Stimulated activated memory B cell treated with anti-CD40 and anti-IgM and Interleukin-4, amounts not matched to agents 10 μg/mL and 1 μg/mL and 100 μg/mL, for 72 hours (primary cell): ENCODE measurements at places on chromosomes 4 and X.

- H3K4me3 ChIP-seq = no peak overlapping the region
- H3K27me3 ChIP-seq = no peaks in the 10 kb centered on the region
- H3K4me1 ChIP-seq = no peaks in the 10 kb centered on the region
- H3K36me3 ChIP-seq = no peaks in the 10 kb centered on the region
Measured at GRCh38 chr4:30832639-30833038, 112.5 kb downstream of the PCDH7 start.

- no peaks in the 10 kb centered on the region for H3K36me3 ChIP-seq
- ATAC-seq = no peak
- no peak overlapping the region for H3K4me3 ChIP-seq
- no peaks in the 10 kb centered on the region for H3K27me3 ChIP-seq
Measured at GRCh38 chrX:114798907-114799306, 215.0 kb downstream of the HTR2C start.

GRCh38 chrX:19879181-19879580, 8.2 kb downstream of the SH3KBP1 start:
- ATAC-seq = no peak
- no peak overlapping the region for H3K4me3 ChIP-seq
- H3K4me1 ChIP-seq = peaks cover 92% of the 10 kb centered on the region
- no peaks in the 10 kb centered on the region for H3K27me3 ChIP-seq

DNA sequence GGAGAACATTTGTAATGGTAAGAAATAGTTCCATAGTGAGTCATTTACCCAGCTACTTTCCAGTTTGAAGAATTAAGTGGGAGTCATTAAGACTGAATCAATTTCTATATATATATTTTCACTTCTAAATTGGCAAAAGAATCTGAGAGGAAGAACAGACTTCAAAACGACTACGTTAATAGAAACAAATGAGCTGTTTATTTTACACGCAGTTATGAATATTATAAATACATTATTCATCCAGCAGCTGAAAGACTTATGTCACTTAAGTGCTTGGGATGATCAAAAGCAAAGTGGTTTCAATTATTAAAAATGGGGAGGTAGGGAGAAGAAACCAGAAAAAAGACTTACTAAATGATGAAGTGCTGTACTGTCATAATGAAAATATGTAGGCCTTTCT, 260.5 kb upstream of the DDX53 start:
- no peak overlapping the region for H3K27ac ChIP-seq
- no peaks in the 10 kb centered on the region for H3K36me3 ChIP-seq
- no peaks in the 10 kb centered on the region for H3K4me1 ChIP-seq
- no peak overlapping the region for H3K4me3 ChIP-seq
- ATAC-seq = no peak
- H3K27me3 ChIP-seq = no peaks in the 10 kb centered on the region

DNA sequence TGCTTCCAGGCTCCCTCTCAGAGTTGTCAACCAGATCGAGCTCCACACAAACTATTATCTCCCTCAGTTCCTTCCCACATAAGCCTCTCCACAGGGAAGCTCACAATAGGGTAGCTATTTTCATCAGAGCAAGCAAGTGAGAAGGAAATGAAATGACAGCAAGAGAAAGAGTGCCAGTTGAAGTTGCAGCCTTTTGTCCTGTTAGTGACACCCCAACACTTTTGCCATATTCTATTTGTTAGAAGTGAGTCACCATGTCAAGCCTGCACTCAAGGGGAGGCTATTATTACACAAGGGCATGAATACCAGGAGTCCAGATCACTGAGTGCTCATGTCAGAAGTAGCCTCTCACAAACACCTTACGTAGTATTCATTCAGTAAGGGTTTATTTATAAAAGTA, 266.3 kb upstream of the NOCT start:
- no peaks in the 10 kb centered on the region for H3K4me1 ChIP-seq
- H3K27me3 ChIP-seq = no peaks in the 10 kb centered on the region
- no peak for ATAC-seq
- no peaks in the 10 kb centered on the region for H3K36me3 ChIP-seq
- H3K27ac ChIP-seq = no peak overlapping the region
- no peak overlapping the region for H3K4me3 ChIP-seq

DNA sequence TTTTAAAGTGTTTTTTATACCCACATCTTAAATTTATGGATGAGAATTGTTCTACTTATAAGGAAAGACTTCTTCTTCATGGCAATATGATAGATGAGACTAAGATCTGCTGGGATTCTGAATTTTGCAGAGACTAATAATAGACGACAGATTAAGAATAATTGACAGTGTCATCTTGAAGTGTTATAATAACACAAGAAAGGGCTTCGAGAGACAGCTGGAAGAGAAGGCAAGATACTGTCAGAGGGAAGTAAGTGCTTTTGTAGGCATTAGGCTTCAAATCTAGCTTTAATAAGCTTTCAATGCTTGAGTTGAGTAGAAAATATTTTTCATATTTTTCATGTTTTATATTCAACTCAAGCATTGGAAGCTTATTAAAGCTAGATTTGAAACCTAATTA, 797.6 kb upstream of the PABPC4L start:
- no peak for ATAC-seq
- H3K27me3 ChIP-seq = no peaks in the 10 kb centered on the region
- no peak overlapping the region for H3K4me3 ChIP-seq
- no peak overlapping the region for H3K27ac ChIP-seq
- no peaks in the 10 kb centered on the region for H3K4me1 ChIP-seq
